ENCODE measurements at places on chromosomes 3 and 15.

- no peak for DNase-seq
Observed at GRCh38 chr15:68439506-68439905, 7.5 kb upstream of the ITGA11 start.

DNA sequence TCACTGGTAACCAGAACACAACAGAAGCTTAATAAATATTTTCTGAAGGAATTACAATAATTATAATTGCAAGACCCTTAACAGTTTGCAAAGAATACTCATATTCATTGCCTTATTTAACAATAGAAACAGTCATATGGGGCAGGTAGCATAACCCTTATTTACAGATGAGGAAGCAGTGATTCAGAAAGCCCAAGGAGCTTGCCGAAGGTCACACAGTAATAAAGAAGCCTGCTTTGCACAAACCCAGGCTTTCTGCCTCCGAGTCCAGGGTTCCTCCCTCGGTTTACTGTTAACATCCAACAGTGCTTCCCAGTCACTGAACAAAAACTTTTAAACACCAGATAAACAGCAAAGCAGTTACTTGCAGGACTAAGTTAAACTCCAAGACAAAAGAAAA, 35.3 kb downstream of the SRGAP3 start:
- DNase-seq: no peak

DNA sequence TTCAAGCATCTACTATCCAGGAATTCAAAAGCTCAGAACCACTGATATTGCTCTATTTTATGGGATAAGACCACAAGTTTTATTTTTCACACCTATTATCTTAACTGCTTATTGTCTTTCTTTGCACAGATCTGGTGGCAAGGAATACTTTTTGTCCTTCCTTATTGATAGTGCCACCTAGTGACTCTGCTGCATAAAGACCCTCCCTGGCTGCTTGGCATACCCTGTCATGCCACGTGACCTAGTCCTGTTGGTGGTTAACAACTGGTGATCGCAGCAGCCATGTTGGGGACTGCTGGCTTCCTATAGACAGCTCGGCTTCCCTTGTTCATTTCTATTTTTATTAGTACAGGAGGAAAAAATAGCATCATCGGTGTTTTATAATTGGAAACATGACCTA, 236.3 kb downstream of the MEX3B start:
- no peak for DNase-seq

DNA sequence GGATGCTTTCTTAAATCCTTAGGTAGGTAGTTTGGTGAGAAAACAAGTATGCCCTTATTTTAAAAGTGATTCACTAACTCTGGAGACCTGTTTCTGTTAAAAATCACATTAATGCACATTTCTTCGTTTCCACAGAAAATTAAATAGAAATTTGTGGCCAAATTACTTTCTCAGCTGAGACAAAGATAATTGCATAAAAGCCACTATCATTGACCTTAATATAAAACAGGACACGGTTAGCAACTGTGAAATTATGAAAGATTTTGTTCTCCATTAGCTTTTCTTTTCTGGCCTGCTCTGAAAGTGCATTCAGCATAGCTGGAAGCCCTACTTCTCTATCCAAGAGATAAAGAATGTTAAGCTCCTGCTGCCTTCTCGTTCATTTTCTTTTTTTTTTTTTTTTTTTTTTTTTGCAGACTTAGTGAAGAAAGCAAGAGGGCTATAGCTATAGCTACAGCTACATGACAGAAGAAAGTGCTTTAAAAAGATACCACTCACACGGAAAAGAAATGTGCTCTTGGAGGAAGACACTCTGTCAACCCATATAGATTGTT, 576.9 kb downstream of the OTOL1 start:
- DNase-seq: no peak

DNA sequence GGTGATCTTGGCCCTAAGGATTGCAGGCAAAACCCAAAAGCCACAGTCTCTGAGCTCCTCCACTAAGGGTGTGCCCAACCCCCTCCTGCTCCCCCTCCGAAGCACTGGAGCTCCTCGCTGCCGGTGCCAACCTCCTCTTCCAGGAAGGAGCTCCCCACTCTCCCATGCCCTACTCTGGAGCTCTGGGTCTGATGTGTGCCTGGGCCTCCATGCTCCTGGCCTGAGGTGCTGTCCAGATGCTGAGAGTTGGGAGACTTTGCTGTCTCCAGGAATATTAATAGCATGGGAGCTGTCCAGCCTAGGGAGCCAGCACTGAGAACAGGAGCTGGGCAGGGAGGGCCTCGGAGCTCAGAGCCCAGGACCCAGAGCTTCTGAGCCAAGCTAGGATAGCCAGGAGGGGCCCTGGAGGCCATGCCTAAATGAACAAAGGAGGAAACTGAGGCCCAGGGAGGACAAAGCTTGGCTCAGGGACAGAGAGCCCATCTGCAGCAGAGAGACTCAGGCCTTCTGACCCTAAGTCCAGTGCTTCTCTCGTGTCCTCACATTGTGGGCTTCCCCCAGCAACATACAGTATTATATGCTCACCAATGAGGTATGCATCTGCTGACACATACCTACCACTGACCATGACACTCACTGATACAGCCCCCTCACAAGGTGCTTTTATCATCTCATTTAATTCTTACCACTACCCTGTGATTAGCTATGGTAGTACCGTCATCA, 36.9 kb upstream of the HERC1 start:
- DNase-seq: no peak

DNA sequence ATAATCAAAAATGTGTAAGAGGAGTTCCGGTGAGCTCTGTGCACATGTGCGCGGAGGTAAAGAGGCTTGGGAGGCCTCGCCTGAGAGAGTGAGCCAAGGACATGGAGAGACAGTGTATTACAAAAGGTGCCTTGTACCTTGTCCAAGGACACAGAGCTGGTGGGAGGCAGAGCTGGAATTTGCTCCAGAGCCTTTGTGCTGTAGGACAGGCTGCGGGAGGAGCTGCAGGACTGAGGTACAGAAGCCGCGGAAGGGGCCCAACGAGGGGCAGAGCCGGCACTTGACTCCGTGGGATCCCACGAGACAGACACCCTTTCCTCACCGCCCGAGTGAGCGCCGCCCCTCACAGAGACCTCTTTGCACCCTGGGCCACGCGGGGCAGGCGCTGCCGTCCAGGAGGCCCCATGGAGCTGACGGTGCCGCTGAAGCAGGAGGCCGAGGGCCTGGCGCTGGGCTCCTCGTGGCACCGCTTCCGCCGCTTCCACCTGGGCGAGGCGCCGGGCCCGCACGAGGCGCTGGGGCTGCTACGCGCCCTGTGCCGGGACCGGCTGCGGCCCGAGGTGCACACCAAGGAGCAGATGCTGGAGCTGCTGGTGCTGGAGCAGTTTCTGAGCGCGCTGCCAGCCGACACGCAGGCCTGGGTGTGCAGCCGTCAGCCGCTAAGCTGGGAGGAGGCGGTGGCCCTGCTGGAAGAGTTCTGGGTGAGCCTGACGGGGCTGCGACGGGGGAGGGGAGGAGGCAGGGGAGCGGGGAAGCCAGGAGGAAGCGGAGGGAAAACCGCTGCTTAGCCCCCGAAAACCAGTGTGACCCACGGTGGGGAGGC, 68.7 kb downstream of the SLTM start:
- no peak for DNase-seq

DNA sequence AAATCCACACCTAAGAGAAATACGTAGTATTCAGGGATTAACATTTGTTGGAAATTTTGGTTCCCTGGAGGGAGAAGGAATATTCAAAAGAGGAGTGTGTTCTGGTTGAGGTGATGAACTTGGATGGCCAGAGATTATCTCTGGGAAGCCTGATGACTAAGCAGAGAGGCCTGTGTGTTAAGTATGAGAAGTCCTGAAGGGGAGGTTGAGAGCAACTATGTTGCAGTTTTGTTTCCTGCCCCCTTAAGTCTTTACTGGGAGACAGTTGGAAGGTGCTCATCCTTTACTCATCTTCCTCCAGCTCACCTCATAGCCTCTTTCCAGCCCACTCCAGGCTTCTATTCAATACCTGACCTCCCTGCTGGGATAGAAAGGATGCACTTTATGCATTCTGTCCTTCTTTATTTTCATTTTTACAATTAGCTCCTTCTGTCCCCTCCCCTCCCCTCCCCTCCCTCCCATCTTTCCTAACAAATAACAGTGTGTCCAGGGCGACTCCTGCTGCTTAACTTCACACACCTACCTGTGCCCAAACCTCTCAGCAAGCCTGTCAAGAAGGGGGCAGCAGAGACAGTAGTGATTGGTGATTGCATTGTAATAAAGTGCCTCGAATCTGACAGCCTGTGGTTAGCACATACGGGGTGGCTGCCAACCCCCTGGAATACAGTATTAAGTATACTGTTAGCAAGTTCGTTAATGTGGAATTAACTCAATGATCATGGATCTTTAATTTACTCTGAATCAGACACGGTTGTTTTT, 11.9 kb downstream of the RAP2B start:
- no peak for DNase-seq

- DNase-seq: peak; percentile 17
Observed at GRCh38 chr3:195907684-195907933, 742 bp downstream of the TNK2 start.

- DNase-seq: no peak
Observed at GRCh38 chr3:104521606-104522336, 844.9 kb upstream of the ALCAM start.

DNA sequence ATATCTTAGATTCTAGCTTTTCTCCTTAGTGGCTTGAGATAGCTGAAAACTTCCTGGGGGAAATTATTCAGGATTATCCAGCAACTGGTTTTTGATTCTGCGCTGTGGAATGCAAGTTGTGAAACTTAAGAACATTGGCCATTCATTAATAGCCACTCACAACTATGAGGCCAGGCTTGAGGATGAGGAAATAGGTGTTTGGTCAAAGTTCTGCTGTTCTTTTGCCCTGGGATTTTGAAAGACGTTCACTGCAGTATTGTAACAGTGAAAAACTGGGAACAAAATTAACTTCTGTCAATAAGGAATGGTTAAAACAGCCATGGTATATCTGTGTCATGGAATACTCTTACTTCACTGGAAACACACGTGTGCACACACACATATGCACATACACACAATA, 44.1 kb downstream of the CTXND1 start:
- no peak for DNase-seq

- DNase-seq: no peak
Observed at GRCh38 chr3:27590437-27591298, 106.5 kb upstream of the SLC4A7 start.

DNA sequence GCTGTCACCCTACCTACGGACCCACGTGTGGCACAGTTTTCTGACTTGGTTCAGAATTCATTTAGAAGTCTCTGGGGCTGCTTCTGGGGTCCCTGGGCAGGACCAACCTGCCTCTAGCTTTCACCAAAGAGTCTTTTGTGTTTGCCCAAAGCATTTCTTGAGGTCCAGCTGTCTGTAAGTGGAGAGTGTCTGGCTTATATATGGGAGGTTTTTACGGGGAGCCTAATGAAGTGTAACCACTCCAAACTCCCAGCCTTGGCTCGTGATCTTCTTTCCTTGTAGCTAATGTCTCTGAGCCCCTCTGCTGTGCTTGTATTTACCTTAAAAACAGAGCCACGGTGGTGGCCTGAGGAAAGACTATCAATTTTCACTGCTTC, 109.0 kb upstream of the CTDSPL start:
- DNase-seq: no peak

- no peak for DNase-seq
Observed at GRCh38 chr15:98967916-98968315, 39.7 kb downstream of the PGPEP1L start.

GRCh38 chr3:61725851-61726333, 164.5 kb downstream of the PTPRG start:
- no peak for DNase-seq

GRCh38 chr3:164222197-164222596, 856.1 kb downstream of the SI start:
- DNase-seq: no peak

GRCh38 chr3:34678575-34678974, 880.1 kb downstream of the PDCD6IP start:
- no peak for DNase-seq

- no peak for DNase-seq
Observed at GRCh38 chr3:13162549-13163320, 89.5 kb upstream of the IQSEC1 start.

DNA sequence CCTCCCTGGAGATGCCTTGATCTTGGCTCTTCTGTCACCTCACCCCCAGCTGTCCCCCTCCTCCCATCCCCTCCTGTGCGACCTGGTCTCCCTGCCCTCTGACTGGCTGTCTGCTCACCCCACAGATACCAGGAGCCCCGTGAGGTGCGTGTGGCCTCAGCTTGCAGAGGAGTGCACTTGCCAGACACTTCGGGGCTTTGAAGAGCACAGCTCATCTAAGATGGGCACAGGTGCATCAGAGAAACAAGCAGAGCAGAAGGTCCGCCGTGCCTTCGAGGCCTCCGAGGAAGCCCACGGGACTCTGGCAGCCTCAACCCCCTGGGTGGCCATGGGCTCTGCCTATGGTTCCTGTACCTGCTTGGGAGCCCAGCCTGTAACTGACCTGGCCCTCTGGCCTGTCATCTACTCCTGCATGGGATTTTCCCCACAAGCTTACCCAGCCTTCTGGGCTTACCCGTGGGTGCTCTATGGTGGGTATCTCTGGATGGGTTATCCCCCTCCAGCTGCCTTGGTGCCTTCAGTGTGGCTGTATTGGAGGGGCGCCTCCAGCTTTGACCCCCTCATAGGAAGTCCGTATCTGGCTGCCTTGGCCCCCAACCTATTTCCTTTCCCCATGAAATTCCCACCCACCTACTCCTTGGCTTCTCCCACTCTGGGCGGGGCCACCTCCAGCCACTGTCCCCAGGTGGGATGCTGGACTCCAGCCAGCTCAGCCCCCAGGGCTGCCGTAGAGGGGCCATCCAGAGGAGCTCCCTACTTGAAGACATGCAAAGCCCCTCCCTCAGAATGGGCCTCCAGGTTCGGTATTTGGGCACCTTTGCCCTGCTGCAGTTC, 3.8 kb downstream of the PRR23E start:
- DNase-seq: no peak

DNA sequence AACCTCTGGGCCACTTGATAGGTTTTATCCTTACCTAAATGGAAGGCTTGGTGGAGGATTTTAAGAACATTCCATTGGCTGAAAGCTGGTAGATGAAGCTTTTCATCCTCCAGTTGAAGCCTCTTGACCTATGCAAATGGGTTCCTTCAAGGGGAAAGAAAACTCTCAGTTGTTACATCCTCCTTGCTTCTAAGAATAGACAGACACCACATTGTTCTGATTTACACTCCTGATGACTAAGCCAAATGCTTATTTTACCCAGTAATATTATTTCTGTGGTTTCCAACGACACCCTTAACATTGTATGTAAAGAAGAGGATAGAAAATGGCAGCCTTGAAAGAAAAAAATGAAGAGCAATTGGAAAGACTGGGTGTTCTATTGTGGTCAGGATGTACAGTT, 480.5 kb downstream of the OTOL1 start:
- DNase-seq: no peak

DNA sequence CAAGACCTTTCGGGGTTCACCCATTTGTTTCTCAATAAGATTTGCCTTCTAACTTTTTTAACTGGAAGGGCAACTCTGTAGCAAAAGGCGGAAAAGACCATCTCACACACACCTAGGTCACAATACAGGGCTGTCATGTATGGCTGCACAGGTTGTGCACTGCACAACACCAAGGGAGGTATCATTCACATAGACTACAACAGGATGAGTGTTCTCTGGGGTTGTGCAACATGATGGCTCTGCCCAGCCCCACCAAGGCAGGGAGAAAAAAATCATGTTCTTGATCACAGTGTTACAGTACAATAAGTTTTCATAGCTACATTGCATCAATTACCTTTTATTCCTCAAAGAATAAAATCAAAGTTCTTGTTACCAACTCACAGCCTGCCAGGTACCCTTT, 52.8 kb downstream of the ANXA2 start:
- no peak for DNase-seq

All from stimulated activated CD8-positive, alpha-beta memory T cell treated with anti-CD3 and anti-CD28 coated beads, Interleukin-7, amount 100 ng/mL, for 1 hour (primary cell).